HFFc6 (cell line): ENCODE measurements at places on chromosomes 7 and 10. TPM values are rescaled to one million over a fixed set of nuclear protein-coding genes. Genes with fewer than 3 reads are reported as not detected.

Gene PNLIPRP2
- total RNA-seq = not detected in 3 replicates

Gene PLAU
- total RNA-seq = 16.3 to 24.5 TPM (median 20.3 TPM) in 3 replicates

Gene MMRN2
- total RNA-seq = 0.72 to 1.6 TPM (median 0.89 TPM) in 3 replicates

Gene MMD2
- total RNA-seq = not detected in 3 replicates

Gene LEP
- total RNA-seq = not detected in 3 replicates

Gene MEOX2
- not detected in 3 replicates for total RNA-seq

Gene ITGB8
- total RNA-seq = 0.08 TPM in 1 of 2 replicates, not detected in the other

Gene SNX10
- not detected in 2 replicates for total RNA-seq

DNA sequence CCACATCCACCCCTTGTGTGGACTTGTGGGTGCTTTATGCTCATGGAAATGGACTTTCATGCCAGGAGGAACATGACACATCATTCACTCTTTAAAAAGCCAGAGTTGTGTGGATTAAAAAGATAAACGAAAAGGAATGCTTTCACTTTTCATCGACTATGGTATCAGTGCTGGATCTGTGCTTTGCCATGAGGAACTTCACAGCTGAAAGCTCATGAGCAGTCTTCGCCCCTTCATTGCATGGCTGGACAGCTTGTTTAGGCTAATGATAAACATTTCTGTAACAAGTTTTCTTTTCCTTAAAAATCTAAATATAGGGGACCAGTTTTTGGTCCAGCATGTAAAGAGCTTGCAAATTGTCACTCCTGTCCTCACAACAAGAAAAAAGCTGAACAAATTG, 173.6 kb upstream of the NPS start:
- H3K4me3 ChIP-seq = no peak overlapping the region
- no peaks in the 10 kb centered on the region for H3K4me1 ChIP-seq
- H3K27me3 ChIP-seq = no peaks in the 10 kb centered on the region
- peaks cover 9% of the 10 kb centered on the region for H3K36me3 ChIP-seq

DNA sequence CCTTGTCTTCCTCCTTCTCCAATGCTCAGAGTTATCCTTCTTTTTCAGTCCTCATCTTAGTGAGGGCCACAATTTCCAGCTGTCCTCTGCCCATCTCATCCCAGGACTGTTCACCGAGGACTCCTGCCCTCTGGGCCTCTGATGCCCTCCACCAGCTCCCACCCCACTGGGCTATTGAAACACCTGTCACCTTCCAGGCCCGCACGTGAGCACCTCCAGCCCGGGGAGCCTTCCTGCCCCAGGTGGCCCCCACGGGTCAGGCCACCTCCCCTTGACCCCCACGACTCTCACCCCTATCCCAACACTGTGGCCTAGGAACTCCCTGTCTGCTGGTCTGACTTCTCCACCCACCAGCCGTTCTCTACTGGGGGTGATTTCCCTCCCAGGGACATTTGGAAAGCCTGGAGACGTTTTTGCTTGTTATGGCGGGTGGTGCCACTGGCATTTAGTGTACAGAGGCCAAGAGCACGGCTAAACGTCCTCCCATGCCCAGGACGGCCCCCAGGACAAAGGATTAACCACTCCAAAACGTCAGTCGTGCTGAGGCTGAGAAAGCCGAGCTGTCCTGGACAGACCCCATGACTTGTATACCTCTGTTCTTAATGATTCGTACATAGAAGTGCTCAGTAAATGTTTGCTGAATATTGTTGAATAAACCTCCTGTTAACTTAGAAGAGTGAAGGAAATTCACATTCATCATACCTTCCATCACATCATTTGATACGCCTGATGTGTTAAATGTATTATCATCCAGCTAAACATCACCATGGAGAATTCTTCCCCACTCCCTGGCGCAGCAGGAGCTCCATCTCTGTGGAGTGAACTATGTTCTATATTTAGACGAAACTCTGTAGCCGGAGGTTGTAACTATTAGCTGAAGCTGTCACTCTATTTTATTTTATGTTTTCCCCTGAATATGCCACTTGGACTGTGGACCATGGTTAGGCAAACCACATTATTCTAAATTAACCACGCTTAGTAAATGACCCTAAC, 270.1 kb upstream of the SHH start:
- no peaks in the 10 kb centered on the region; the same call in 1 of the 2 replicates for H3K36me3 ChIP-seq
- DNase-seq = no peak
- H3K27me3 ChIP-seq = no peaks in the 10 kb centered on the region
- H3K4me1 ChIP-seq = no peaks in the 10 kb centered on the region
- H3K4me3 ChIP-seq = no peak overlapping the region

DNA sequence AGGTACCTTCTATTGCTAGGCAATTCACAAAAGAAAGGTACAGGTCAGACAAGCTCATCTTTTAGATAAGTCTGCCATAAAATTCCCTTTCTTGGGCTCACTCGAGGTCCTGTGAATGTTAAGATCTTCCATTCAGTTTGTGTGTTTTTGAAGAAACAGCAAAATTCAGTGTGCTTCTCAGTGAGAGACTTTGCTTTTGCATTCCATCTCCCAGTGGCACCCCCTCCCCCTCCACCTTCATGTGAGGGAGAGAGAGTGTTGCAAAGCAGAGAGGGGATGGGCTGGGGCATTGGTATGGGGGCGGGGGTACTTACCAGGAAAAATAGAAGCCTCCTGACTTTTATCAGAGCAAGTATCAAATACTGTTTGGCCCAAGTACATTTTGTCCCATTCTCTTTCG, 3.8 kb upstream of the TECTB start:
- no peak overlapping the region for H3K27ac ChIP-seq
- peaks cover 2% of the 10 kb centered on the region for H3K27me3 ChIP-seq
- no peaks in the 10 kb centered on the region for H3K36me3 ChIP-seq
- H3K4me3 ChIP-seq = no peak overlapping the region
- H3K4me1 ChIP-seq = peaks cover 46% of the 10 kb centered on the region

GRCh38 chr7:104096683-104097082, 107.2 kb upstream of the RELN start:
- no peaks in the 10 kb centered on the region for H3K36me3 ChIP-seq
- H3K4me3 ChIP-seq = no peak overlapping the region
- peaks cover 6% of the 10 kb centered on the region for H3K27me3 ChIP-seq
- peak; percentile 19 for DNase-seq
- no peak overlapping the region for H3K27ac ChIP-seq

- H3K4me3 ChIP-seq = no peak overlapping the region
- H3K27ac ChIP-seq = no peak overlapping the region
- no peaks in the 10 kb centered on the region for H3K4me1 ChIP-seq
- no peak for DNase-seq
Measured at GRCh38 chr7:15033039-15033438, 130.5 kb upstream of the DGKB start.

DNA sequence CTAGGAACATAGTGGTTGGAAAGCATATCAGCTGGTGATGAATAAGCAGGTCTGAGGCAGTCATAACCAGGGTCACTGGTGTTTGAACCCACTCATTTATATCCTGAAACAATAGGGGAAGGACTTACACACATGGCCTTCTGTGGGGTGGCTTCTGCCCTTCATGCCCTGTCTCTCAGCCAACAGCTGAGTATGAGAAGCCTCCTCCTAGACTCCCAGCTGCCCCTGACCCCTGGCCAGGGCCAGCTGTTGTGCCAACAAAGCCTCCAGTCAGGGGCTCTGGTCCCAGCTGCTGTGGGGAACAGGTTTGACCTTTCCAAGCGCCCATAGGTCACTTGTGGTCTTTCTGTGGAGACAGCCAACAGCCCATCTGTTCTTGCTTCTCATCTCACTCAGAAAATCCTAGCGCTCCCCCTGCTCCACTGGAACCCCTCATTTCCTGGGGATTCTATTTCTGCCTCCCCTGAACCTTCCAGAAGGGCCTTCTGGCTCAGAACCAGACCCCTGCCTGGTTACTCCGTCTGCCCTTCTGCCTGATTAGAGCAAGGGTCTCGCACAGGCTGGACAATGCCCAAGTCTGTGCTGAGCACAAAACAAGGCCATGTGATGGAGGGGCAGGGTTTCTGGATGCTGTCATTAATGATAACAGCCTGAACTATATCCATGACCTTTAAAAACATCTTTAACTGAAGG, 9.7 kb upstream of the PURB start:
- H3K27me3 ChIP-seq = no peaks in the 10 kb centered on the region
- no peak for DNase-seq
- H3K4me1 ChIP-seq = peaks cover 19% of the 10 kb centered on the region
- H3K36me3 ChIP-seq = peaks cover 8% of the 10 kb centered on the region; the same call in 1 of the 2 replicates
- H3K27ac ChIP-seq = no peak overlapping the region

DNA sequence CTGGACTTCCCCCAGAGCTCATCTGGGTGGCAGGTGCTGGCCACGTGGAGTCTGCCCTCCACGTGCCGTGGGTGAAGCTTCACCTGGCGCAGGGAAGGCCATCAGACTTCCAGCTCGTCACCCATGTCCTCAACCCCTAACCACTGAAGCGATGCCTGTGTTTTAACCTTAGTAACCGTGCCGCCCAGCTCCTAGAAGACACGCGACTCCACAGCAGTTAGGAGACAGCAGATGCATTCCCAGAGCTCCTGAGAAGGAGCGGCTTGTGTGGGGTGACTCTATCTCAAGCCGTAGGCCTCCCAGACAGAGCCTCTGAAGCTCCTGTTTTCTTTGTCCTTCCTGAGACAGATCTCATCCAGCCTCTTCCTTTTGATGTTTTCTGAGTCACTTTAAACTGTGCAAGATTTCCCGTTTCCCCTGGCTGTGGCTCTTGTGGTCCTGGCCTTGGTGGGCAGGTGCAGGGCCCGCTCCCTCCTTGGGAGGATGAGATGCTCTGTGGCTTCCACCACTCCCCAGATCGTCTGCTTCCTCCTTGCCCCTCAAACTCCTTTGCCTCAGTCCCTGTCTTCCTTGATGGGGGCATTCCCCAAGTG, 41.4 kb upstream of the AP5Z1 start:
- peaks cover 24% of the 10 kb centered on the region for H3K4me1 ChIP-seq
- H3K36me3 ChIP-seq = peaks cover 16% of the 10 kb centered on the region; the same call in 1 of the 2 replicates
- DNase-seq = no peak
- H3K27ac ChIP-seq = no peak overlapping the region
- H3K4me3 ChIP-seq = no peak overlapping the region

DNA sequence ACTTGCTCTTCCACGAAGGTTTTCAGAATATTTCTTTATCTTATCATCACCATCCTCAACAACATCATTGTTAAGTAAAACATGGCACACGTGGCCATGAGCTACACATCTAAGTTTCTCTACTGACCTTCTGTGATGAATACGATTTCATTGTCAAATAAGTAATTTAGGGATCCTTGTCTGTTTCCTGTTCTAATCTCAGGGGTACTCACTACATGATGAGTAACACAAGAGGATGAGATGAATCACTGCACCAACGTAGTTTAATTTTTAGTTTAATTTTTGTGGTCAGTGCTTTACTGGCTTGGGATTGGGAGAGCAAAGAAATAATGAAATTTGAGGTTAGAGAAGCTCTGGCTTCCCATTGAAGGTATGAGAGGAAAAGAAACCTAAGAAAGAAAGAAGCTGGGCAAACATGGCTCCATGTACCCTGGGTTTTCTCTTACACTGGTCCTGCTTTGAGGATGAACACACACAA, 461.9 kb upstream of the KLF6 start:
- no peaks in the 10 kb centered on the region; the same call in 1 of the 2 replicates for H3K27me3 ChIP-seq
- H3K27ac ChIP-seq = peak overlapping the region; percentile 89
- peak; percentile 93 for DNase-seq

- no peaks in the 10 kb centered on the region for H3K36me3 ChIP-seq
Measured at GRCh38 chr7:143987513-143987912, 12.6 kb upstream of the OR6B1 start.

GRCh38 chr10:87622314-87623004, 37.2 kb upstream of the PAPSS2 start:
- DNase-seq = no peak
- no peak overlapping the region for H3K27ac ChIP-seq
- H3K4me3 ChIP-seq = no peak overlapping the region
- no peaks in the 10 kb centered on the region for H3K36me3 ChIP-seq

- peaks cover 14% of the 10 kb centered on the region for H3K36me3 ChIP-seq
- no peaks in the 10 kb centered on the region for H3K4me1 ChIP-seq
- H3K27ac ChIP-seq = no peak overlapping the region
- no peak for DNase-seq
- no peaks in the 10 kb centered on the region for H3K27me3 ChIP-seq
Measured at GRCh38 chr7:129277629-129278028, 52.8 kb downstream of the AHCYL2 start.

DNA sequence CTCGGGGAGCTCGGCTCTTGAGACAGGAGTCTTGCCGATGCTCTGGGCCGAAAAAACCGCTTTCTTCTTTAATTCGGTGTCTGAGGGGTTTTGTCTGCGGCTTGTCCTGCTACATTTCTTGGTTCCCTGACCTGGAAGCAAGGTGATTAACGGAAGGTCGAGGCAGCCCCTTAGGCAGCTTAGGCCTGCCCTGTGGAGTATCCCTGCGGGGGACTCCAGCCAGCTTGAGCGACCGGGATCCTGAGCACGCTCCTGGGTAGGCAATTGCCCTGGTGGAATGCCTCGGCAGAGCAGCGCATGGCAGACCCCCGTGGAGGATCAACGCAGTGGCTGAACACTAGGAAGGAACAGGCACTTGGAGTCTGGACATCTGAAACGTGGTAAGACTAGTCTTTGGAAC, 30.5 kb upstream of the GHITM start:
- H3K4me1 ChIP-seq = no peaks in the 10 kb centered on the region
- no peak overlapping the region for H3K27ac ChIP-seq
- no peak overlapping the region for H3K4me3 ChIP-seq
- DNase-seq = no peak
- H3K27me3 ChIP-seq = no peaks in the 10 kb centered on the region; the same call in none of the 2 replicates
